ENCODE measurements at places on chromosomes 11 and 22.

GRCh38 chr22:44483878-44484277 is 14.2 kb downstream of the RTL6 start:
- DNase-seq, result no peak

GRCh38 chr22:19962909-19963806 is 21.5 kb upstream of the TXNRD2 start:
- no peak for DNase-seq

DNA sequence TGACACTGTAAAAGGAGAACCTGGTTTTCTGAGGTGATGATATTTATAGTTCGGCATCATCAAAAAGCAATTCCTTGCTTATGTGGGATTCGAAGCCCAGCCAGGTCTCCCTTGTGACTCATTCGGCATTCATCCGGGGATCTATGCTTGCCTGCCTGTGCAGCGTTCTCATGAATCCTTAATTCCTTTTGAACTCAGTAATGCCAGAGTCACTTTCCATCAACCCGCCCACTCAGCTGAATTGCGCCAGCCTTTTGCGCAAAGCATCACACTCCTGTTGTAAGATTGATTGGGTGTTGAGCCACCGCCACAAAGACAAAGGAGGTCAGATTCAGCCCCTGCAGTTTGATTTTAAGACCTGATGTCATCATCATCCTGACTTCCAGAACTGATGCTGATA is 128.6 kb downstream of the SLC17A6 start:
- no peak for DNase-seq

DNA sequence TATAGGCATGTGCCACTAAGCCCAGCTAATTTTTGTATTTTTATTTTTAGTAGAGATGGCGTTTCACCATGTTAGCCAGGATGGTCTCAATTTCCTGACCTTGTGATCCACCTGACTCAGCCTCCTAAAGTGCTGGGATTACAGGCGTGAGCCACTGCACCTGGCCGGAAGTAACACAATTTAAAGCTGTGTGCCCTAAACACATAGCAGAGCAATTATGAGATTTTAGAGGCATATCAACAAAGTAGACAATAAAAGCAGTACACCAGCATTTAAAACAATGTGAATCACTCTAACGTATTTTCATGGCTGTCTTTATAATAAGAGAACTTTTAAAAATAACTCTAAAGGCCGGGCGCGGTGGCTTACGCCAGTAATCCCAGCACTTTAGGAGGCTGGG is 42.4 kb downstream of the PRR14L start:
- no peak for DNase-seq

Measured in HuH-7.5 (cell line).